ENCODE measurements at places on chromosomes 3 and 15. TPM values are rescaled to one million over a fixed set of nuclear protein-coding genes. Genes with fewer than 3 reads are reported as not detected.

SENP8 gene
- total RNA-seq = 3.3 TPM

CD86 gene
- total RNA-seq = 0.68 TPM

LRRC28 gene
- total RNA-seq = 36.8 TPM

CHP1 gene
- total RNA-seq = 174 TPM

CCDC33 gene
- total RNA-seq = 1.5 TPM

FGD5 gene
- 4.5 TPM for total RNA-seq
